ENCODE measurements at places on chromosomes 12 and 14.

- DNase-seq: no peak
Measured at GRCh38 chr12:130079279-130079678, 83.0 kb upstream of the FZD10 start.

DNA sequence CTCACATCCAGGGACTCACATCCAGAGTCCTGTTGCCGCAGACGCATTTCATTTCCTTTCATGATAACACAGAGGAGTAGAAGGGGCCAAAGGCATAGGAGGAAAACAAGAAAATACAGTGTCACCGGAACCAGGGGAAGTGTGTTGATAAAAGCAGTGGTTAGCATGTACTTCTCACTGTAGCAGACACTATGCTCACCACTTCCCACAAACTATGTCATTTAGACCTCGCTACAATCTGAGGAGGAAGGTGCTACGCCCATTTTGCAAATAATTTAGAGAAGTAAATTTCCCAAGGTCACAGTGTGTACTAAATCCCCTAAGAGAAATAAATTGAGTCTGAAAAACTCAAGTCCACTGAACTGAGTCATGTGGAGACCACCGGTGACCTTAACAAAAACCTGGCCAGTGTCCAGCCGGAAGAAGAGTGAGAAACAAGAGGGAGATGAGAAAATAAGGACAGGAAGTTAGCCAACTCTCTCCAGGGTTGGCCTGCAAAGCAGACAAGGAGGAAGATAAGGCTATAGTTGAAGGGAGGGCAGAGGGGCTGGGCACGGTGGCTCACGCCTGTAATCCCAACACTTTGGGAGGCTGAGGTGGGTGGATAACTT lies 25.8 kb upstream of the TMCC3 start:
- DNase-seq: no peak

GRCh38 chr12:100913872-100914592 lies 119.5 kb downstream of the ANO4 start:
- DNase-seq: no peak

DNA sequence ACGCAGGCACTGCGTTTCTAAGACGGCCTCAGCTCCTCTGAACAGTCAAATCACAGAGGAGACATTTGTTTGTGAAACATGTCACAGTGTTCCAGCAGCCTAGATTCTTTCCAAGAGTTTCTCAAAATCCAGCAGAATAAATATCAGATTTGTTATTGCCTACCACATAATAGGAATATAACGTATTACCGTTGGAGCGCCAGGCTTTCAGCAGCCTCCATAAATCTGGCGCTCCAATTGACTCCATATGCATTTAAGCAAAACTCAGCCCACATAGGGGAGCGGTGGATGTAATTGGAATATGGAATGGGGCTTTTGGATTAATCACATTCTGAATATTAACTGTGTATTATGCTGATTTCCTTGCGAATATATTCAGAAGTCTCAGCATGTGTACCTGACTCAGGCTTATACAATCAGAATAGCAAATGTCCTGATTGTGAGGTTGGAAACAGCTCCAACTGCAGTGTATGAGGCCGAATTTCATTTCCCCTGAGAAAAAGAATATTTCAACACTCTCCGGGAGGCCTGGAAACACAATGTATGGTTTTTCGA lies 174.0 kb downstream of the ASCL4 start:
- no peak for DNase-seq

DNA sequence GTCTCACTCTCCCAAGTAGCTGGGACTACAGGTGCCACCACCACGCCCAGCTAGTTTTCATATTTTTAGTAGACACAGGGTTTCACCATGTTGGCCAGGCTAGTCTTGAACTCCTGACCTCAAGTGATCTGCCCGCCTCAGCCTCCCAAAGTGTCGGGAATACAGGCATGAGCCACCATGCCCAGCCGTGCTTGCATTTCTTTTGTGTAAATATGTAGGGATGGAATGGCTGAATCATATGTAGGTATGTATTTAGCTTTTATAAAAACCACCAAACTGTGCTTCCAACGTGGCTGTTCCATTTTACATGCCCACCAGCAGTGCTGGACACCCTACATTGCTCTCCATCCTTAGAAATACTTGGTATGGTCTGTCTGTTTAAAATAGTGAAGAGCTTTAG lies 32.8 kb upstream of the CLMN start:
- no peak for DNase-seq

- DNase-seq: no peak
Measured at GRCh38 chr14:59181791-59182190, 6.7 kb upstream of the DAAM1 start.

DNA sequence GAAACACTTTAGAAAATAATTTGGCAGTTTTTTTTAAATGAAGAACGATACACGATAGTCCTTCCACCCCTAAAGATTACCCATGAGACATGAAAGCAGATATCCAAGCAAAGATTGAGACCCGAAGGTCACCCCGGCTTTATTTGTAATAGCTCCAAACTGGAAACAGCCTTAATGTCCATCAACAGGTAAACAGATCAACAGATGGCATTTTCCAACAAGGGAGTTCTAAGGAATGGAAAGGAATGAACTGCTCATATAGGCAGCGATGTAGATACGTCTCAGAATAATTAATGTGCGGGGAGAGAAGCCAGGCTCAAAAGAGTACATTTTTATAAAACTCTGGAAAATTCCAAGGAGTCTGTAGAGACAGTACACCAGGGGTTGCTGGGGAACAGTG lies 23.7 kb upstream of the MEG3 start:
- no peak for DNase-seq

GRCh38 chr14:100341301-100342031 lies 18.3 kb downstream of the SLC25A47 start:
- DNase-seq: peak; percentile 14

- no peak for DNase-seq
Measured at GRCh38 chr12:54973556-54973955, 11.0 kb downstream of the TESPA1 start.

- DNase-seq: no peak
Measured at GRCh38 chr14:97198813-97199212, 401.6 kb downstream of the VRK1 start.

GRCh38 chr12:44464180-44464579 lies 411.9 kb downstream of the NELL2 start:
- DNase-seq: no peak

- no peak for DNase-seq
Measured at GRCh38 chr14:91378930-91379578, 38.6 kb downstream of the CCDC88C start.
